ENCODE measurements at places on chromosomes 4 and X.

- peak; percentile 8 for DNase-seq
Observed at GRCh38 chrX:85851418-85851817, 195.9 kb downstream of the CHM start.

DNA sequence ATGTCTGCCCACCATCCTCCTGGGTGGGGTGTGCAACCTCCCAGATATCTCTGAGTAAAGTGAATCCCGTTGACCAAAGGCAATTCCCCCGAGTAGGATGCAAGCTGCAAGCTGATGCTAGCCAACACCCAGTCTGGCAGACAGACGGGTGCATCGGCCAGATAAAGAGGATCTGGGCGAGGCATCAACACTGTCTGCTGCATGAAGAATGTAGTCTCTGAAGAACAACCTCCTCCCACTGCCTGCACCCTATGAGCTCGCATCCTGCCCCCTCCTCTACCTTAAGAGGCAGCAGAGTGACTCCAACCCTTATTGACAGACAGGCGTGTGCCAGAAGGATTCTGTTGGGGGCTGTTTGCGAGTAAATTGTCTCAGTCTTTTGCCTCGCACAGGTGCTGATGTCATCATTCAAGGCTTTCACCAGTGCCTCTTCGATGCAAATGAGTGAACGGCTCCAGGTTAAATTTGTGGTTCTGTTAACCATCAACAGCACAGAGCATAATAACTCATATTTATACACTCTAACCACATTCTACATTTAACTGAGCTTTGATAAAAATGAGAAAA is 546.9 kb downstream of the BCOR start:
- DNase-seq = no peak

GRCh38 chrX:133418588-133418987 is 3.3 kb upstream of the GPC4 start:
- DNase-seq = no peak

- DNase-seq = peak; percentile 68
Observed at GRCh38 chrX:72029483-72030411, 102.0 kb downstream of the RTL5 start.

- no peak for DNase-seq
Observed at GRCh38 chrX:109735202-109735744, 2.2 kb upstream of the ACSL4 start.

- DNase-seq = peak; percentile 26
Observed at GRCh38 chr4:103098756-103099440, 736 bp downstream of the BDH2 start.

GRCh38 chrX:50407976-50408375 is 62.6 kb downstream of the DGKK start:
- no peak for DNase-seq

- DNase-seq = no peak
Observed at GRCh38 chrX:149650162-149650561, 18.6 kb upstream of the TMEM185A start.

- no peak for DNase-seq
Observed at GRCh38 chr4:155187989-155188388, 20.4 kb upstream of the NPY2R start.

- DNase-seq = no peak
Observed at GRCh38 chr4:186757696-186758355, 34.2 kb upstream of the FAT1 start.

- DNase-seq = no peak
Observed at GRCh38 chrX:153445856-153446635, at the start of gene TREX2. Gene TREX2, minus strand, starts transcription at chrX:153446056. Its CDS starts 626 bp downstream, at chrX:153445430.
